ENCODE measurements at places on chromosomes 4 and X.
A peak's percentile ranks its signal among the peaks of the same experiment; 100 is the strongest.

- no peak for DNase-seq
These were observed 22.0 kb downstream of the SPARCL1 start for GRCh38 chr4:87506974-87507701.

GRCh38 chr4:123412091-123412505, 15.5 kb downstream of the SPRY1 start:
- no peak for DNase-seq

GRCh38 chrX:39845233-39845632, 252.5 kb downstream of the BCOR start:
- DNase-seq, result no peak

GRCh38 chr4:187065396-187065795, 341.7 kb upstream of the FAT1 start:
- DNase-seq, result no peak

- no peak for DNase-seq
These were observed 102.4 kb upstream of the TBL1X start for GRCh38 chrX:9362363-9362928.

GRCh38 chrX:13761606-13762414, 27.3 kb downstream of the OFD1 start:
- DNase-seq, result no peak

DNA sequence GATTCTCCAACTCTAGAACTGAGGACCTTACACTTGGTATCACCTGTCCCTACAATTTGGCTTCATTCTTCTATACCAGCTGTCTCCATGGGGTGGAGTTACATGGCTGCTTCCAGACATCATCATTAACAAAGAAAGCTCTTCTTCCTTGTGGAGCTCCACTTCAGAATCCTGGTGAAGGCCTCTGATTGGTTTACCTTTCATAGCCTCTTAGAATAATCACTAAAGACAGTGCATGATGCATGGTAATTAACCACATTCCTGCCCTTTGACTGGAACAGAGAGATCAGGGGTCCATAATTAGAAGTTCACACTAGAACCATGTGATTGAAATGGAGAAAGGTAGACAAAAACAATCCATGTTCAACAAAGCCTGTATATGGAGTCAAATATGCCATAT, 112.6 kb upstream of the ZNF827 start:
- no peak for DNase-seq

GRCh38 chrX:19382555-19383145, 38.9 kb downstream of the PDHA1 start:
- DNase-seq, result no peak

DNA sequence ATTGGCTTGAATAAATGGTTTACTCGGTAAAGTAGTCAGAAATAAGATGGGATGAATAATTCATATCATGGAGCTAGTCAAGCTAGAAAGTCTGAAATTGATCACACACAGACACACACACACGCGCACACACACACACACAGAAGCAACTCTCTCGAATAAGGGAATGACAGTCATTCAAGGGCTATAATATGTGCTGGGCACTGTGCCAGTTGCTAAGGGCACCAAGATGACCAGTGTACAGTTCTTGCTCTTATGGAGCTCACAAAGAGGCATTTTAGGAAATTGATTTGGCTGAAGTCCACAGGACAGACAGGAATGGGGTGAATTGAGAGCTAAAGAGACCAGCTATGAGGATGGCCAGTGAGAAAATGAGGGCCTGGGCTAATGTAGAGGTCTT, 34.2 kb upstream of the SH3D19 start:
- DNase-seq, result no peak

- DNase-seq, result no peak
These were observed at the start of gene FGD1 for GRCh38 chrX:54495814-54496516. TSS of gene FGD1 (minus strand) at chrX:54496234. CDS start at chrX:54495432, 802 bp downstream.

DNA sequence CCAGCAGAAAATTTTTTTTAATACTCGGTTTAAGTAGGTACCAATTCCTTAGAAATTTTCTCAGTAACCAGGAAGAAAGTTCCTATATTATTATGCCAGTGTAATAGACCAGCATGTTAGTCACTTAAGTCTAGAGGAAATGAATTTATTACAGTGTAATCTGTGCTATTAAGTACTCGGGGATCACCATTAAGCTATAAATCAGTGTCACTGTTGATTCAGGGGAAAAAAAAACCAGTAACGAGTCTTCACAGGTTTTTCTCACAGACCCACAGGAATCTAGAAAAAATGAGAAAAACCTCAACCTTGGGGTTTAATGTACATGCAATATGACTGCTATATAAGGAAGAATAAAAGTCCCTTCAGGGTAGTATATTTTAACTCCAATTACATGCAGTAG, 138.3 kb upstream of the IL1RAPL2 start:
- no peak for DNase-seq

- DNase-seq, result no peak
These were observed 1163.5 kb upstream of the PABPC4L start for GRCh38 chr4:135365065-135365464.

DNA sequence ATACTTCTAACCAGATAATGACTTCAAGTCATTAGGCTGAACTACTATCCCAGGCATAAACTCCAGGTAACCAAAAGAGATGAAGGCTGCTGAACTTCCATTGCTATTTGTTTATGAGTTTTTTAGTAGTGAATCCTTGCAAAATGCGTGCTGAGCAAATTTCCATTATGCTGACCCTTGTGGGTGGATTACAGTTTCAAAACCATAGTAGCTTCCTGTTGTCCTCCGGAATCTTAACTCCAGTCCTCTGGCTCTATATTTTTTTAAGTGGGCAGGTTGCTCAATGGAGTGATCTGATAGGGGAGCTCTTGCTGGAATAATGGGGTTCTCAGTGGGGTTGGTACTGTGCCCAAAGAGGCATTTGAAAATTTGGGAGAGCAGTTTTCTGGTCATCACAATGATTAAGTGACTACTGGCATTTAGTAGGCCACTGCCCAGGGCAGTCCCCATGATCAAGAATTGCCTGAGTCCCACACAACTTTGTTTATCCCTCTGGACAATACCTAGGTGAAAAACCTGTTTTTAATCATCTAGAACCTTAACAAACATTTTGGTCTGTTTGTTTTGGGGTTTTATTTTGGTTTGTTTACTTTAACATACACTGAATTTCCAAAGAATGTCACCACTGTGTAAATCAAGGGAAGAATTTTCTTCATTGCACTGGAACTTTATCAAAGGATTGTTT, 302.3 kb upstream of the GATB start:
- DNase-seq, result no peak

DNA sequence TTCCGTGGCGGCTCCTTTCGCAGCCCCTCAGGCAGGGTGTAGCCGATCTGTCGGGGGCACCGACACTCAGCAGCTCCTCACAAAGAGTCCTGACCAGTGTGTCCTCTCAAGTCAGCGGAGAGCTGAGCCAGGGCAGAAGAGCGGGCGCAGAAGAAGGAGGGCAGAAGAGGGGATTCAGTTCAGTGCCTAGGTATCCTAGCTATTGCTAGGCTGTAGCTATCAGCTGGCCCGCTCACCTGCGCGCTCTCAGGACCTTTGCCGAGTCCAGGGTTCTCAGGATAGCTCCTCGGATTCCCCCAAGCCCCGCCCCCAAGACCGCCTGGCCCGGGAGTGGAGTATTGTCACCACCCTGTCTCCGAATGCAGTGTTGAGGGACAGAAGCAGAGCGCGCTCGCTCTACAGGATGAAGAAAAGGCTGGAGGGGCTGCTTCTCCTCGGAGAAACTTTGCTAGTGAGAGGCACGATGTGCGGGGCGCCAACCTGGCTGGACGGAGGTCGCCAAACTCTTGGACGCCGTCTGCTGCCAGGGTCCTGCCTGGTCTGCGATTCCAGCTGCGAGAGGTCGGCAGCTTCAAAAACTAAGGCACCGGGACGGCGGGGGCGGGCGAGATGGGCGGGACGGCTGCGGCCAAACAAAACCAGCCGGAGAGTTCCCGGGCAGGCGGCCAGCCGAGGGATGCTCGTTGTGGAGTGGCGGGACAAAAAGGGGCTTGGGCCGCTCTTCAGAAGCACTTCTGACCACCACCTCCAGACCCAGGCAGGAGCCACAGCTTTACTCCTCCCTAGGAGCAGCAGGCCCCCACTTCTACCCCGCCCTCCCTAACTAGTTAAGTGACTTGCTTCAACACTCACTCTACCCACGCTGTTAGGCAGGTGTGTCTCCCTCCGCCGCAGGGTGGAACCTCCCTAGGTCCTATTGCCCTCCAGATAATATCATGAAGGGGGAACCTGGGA, at the start of gene XKRX:
TSS of gene XKRX (minus strand) at position 258 of the 954 bp plus-strand sequence. CDS start 613 bp downstream, outside the sequence.
- DNase-seq, result peak; percentile 1

DNA sequence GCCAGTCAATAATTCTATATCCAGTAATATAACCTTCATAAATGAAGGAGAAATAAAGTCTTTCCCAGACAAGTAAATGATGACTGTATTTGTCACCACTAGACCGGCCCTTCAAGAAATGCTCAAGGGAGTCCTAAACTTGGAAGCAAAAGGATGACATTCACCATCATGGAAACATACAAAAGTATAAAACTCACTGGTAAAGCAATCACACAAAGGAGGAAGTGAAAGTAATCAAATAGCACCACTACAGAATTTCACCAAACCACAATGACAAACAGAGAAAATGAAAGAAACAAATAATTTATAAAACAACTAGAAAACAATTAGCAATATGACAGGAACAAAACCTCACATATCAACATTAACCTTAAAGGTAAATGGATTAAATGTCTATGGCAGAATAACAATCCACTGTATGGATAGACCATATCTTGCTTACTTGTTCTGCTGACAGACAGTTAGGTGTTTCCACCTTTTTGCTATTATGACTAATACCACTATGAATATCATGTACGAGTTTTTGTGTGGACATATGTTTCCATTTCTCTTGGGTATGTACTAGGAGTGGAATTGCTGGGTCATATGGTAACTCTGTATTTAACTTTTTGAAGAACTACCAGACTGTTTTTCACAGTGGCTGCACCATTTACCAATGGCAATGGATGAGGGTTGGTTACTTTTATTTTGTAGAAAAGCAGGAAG, 44.9 kb downstream of the NAT8L start:
- DNase-seq, result no peak

GRCh38 chr4:73181231-73181630, 77.4 kb downstream of the ANKRD17 start:
- DNase-seq, result no peak

DNA sequence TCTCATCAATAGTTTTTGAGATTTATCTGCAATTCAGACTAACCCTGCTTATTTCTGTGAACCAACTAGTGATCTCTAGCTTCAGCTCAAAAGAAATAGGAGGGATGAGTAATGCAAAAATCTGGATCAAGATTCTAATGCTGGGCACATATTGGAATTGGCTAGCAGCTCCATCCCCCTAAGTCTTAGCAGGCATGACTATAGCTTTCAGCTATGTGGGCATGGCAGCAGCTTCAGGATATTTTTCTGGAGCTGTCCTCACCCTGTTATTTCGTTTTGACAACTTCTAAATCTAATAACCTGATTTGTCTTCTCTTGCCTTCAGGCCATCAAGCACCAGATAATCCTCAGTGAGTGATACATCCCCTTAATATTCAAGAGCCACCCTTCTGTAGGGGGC, 50.8 kb upstream of the GNPDA2 start:
- no peak for DNase-seq

DNA sequence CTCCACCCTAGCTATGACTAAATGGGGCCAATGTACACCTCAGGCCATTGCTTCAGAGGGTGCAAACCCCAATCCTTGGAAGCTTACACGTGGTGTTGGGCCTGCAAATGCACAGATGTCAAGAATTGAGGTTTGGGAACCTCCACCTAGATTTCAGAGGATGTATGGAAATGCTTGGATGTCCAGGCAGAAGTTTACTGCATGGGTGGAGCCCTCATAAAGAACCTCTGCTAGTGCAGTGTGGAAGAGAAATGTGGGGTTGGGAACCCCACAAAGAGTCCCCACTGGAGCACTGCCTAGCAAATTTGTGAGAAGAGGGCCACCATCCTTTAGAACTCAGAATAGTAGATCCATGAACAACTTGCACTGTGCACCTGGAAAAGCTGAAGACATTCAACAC, 284.1 kb downstream of the ANTXR2 start:
- DNase-seq, result no peak

DNA sequence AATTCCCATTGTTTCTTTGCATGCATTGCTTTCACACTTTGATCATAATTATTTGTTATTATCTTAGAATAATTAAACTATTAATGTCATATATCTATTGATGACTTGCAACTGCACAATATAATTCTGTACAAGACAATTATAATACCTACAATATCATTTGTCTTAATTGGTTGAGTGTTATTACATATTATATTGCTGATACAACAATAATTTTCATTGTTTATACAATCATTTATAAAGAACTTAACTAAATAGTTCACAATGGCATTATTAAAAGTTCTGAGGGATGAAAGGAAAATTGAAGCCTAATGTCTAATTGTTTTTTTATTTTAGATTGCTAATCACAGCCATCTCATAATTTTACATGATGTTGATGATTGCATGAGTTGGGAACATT, 227.6 kb downstream of the GALNTL6 start:
- no peak for DNase-seq

- no peak for DNase-seq
These were observed 28.5 kb upstream of the FGF5 start for GRCh38 chr4:80237992-80238391.

GRCh38 chr4:98625399-98625798, 33.0 kb downstream of the TSPAN5 start:
- no peak for DNase-seq

DNA sequence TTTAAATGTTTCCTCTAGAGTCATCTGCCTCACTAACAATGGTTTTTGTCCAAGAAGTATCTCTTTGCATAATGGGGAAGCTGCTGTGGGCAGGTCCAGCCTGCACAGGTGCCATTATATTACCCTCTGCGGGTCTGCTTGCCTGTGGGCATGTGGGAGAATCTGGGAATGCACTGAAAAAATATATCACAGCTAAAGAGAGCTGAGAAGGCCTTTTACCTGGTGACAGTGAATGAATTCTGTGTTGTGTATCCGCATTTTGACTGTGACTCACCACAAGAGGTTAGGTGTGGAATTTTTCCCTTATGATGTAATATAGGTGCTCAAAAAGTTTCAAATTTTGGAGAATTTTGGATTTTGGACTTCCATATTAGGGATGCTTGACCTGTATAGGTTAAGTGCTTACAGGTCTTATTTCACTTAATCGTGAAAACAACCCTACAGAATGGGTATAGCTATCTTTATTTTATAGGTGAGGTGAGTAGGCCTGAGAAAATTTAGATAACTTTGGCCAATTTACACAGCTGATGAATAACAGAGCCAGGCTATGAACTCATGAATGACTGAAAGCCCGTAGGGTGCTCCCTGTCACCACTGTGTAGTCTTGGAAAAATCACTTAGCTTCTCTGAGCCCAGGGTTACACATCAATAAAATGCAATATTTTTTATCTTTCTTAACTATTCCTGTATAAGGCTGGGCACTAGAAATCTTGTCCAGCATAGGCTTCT, 198.0 kb upstream of the EPHA5 start:
- DNase-seq, result no peak

GRCh38 chr4:139735381-139736273, 70.0 kb downstream of the MGST2 start:
- DNase-seq, result no peak

- DNase-seq, result no peak
These were observed 722.8 kb downstream of the TRAM1L1 start for GRCh38 chr4:116362583-116362982.
